ENCODE measurements at places on chromosomes 3 and 15. TPM values are rescaled to one million over a fixed set of nuclear protein-coding genes. Genes with fewer than 3 reads are reported as not detected.

DNA sequence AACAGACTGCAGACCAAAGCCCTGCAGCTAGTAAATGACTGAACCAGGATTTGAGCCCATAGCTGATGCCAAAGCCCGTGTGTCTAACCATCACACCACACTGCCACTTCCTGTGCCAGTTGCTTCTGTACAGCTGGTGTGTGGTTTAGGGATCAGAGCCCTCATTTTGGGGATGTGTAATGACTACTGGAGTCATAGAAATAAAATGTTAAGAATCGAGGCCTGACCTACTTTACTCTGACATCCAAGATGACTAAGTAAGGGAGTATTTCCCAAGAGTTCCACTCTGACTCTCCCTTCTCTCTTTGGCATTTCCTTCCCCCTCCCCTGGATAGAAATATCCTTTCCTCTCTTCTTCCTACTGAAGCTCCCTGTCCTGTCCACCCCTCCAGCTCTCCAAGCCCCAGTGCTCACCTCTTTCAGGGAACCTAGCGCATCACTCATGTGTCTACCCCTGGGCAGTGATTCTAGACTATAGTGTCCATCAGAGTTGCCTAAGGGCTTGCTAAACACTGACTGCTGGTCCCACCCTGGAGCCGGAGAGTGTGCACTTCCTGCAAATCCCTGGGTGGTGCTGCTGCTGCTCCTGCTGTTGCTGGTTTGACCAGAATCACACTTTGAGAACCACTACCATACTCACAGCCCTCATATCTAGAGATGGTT is 53.8 kb downstream of the MGLL start:
- no peaks in the 10 kb centered on the region for H3K36me3 ChIP-seq
- no peak for DNase-seq
- H3K27me3 ChIP-seq = no peaks in the 10 kb centered on the region
- no peak overlapping the region for H3K27ac ChIP-seq

DNA sequence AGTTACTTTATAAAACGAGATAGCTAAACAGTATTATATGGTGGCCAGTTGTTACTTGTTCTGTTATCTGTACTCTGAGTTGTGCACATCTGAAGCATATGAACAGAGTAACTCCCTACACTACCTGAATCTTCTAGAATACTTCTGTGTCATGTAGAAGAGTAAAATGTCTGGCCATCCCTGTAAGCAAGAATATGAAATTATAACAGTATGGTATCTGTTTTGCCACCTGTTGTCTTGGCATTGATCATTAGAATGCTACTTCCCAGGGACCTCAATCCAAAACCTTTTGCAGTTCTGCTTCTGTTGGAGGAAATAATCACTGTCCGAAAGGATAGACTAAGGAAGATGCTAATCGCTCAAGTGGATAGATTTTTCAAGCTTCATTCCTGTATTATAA is 1.9 kb downstream of the TEX9 start:
- H3K4me3 ChIP-seq = no peak overlapping the region
- peaks cover 8% of the 10 kb centered on the region for H3K4me1 ChIP-seq
- H3K27me3 ChIP-seq = peaks cover 9% of the 10 kb centered on the region
- no peak for DNase-seq
- no peaks in the 10 kb centered on the region for H3K36me3 ChIP-seq

GRCh38 chr3:170713653-170714052 is 127.8 kb upstream of the SLC7A14 start:
- H3K27ac ChIP-seq = no peak overlapping the region
- H3K27me3 ChIP-seq = no peaks in the 10 kb centered on the region
- H3K4me1 ChIP-seq = no peaks in the 10 kb centered on the region
- no peaks in the 10 kb centered on the region for H3K36me3 ChIP-seq
- no peak overlapping the region for H3K4me3 ChIP-seq

DNA sequence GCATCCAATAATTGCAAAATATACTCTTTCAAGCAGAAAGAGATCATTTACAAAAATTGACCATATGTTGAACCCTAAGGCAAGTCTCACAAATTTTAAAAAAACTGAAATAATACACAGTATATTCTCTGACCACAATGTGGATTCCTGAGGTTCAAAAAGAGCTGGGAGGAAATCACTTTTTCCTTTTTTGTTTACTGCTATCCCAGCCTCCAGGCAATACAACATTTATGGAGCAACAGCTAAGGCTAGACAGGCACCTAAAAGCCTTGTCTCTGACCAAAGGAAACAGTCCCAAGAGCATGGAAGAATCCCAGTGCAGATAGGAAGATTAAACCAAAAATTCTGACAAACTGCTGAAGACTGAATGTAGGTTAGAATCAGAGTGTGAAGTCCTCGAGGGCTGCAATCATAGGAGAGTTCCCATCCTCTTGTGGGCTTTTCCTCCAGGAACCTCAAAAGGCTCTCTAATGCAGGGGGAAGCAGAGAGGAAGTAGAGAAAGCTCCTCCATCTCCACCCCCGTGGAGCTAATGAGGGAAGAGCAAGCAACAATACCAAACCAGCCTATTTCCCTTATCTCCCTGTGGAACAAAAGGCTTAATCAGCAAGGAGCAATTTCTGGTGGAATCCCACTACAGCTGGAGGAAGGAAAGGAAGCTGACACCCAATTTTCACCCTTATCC is 57.0 kb downstream of the TMCC1 start:
- no peaks in the 10 kb centered on the region for H3K27me3 ChIP-seq
- H3K36me3 ChIP-seq = no peaks in the 10 kb centered on the region
- DNase-seq = no peak
- no peak overlapping the region for H3K4me3 ChIP-seq

The SERPINI2 gene
- total RNA-seq = not detected

GRCh38 chr3:107837895-107838612 is 252.8 kb downstream of the CD47 start:
- H3K4me3 ChIP-seq = no peak overlapping the region
- H3K4me1 ChIP-seq = no peaks in the 10 kb centered on the region
- DNase-seq = no peak
- no peaks in the 10 kb centered on the region for H3K36me3 ChIP-seq

DNA sequence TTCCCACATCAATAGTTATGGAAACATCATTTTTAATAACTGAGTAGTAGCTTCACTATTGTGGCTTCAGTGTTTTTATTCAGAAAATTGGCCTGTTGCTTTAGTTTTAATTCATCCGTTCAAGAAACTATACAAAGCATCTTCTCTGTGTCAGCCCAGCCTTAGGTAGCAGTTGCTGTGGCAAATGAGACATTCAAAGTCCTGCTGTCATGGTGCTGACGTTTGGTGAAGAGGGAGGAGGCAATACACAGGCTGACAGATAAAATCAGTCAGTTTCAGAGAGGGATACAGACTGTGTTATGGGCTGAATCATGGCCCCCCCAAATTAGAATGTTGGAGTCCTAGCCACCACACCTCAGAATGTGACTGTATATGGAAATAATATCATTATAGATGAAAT is 56.5 kb downstream of the SLC7A14 start:
- no peak overlapping the region for H3K27ac ChIP-seq
- no peaks in the 10 kb centered on the region for H3K36me3 ChIP-seq
- H3K27me3 ChIP-seq = no peaks in the 10 kb centered on the region

The DOCK3 gene
- 2.0 TPM for total RNA-seq

The CPEB1 gene
- 0.44 TPM for total RNA-seq

GRCh38 chr3:9157651-9158362 is 91.6 kb downstream of the SRGAP3 start:
- H3K27ac ChIP-seq = no peak overlapping the region
- no peaks in the 10 kb centered on the region for H3K27me3 ChIP-seq
- no peak overlapping the region for H3K4me3 ChIP-seq
- no peak for DNase-seq
- no peaks in the 10 kb centered on the region for H3K36me3 ChIP-seq

The FBXW12 gene
- total RNA-seq = not detected

- DNase-seq = no peak
- H3K4me1 ChIP-seq = no peaks in the 10 kb centered on the region
- H3K27me3 ChIP-seq = no peaks in the 10 kb centered on the region
- H3K4me3 ChIP-seq = no peak overlapping the region
- H3K36me3 ChIP-seq = no peaks in the 10 kb centered on the region
These were observed 114.8 kb upstream of the THBS1 start for GRCh38 chr15:39465843-39466749.

DNA sequence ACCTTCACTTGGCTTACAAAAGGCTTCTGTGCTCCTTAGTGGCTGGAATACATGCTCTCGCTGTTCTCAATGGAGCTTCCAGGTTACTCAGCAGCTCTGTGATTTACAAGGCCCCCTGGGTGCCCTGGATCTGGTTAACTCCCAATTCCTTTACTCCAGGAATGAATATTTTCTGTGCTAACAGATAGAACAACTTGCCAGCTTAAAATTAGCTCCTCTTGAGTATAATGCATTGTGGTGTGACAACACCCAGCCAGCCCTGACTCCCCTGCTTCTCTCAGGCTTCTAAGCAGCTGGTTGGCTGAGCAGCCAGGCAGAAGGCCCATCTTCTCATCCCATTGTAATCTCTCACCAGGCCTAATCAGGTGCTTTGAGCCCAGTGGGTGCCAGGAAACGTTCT is 246.4 kb downstream of the ALCAM start:
- no peak overlapping the region for H3K27ac ChIP-seq
- H3K4me1 ChIP-seq = no peaks in the 10 kb centered on the region
- no peak for DNase-seq
- no peaks in the 10 kb centered on the region for H3K27me3 ChIP-seq
- H3K4me3 ChIP-seq = no peak overlapping the region
- no peaks in the 10 kb centered on the region for H3K36me3 ChIP-seq

DNA sequence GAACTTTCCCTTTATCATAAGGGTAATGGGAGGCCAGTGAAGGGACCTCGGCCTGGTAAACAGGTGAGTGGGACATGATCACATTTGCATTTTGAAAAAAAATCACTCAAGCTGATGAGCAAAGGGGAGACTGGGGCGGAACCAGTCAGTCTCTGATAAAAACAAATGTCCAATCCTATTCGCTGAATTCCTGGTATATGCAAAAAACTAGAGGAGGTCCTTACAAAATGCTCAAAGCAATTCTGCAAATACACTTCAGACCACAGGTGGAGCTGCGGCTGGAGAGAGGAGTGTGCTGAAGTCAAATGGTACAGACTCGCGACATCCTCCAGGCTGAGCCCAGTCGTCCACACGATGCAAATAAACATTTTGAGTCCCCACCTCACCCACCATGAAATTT is 166.7 kb downstream of the FOXP1 start:
- no peaks in the 10 kb centered on the region for H3K36me3 ChIP-seq
- H3K27me3 ChIP-seq = no peaks in the 10 kb centered on the region
- peaks cover 84% of the 10 kb centered on the region for H3K4me1 ChIP-seq
- H3K27ac ChIP-seq = no peak overlapping the region

The CAPN7 gene
- 33.1 TPM for total RNA-seq

DNA sequence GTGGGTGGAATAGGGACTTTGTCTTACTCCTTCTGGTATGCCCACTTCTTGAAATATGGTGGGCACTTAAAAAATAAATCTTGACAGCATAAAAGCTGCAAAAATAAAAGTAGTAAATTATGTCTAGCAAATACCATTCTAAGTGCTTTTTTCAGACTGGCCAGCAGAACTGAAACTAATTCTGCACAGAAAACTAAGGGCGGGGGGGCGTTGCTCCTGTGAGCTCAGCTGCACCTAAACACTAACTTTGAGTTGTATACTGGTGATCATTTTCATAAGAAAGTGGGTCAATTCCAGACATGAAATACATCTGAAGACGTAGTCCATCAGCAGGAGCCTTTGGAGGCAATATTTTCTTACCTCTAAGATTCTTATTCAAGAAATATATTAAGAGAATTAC is 114.8 kb downstream of the WDR76 start:
- H3K4me3 ChIP-seq = no peak overlapping the region
- peaks cover 2% of the 10 kb centered on the region for H3K27me3 ChIP-seq
- no peak for DNase-seq
- no peak overlapping the region for H3K27ac ChIP-seq
- H3K4me1 ChIP-seq = no peaks in the 10 kb centered on the region
- H3K36me3 ChIP-seq = no peaks in the 10 kb centered on the region

DNA sequence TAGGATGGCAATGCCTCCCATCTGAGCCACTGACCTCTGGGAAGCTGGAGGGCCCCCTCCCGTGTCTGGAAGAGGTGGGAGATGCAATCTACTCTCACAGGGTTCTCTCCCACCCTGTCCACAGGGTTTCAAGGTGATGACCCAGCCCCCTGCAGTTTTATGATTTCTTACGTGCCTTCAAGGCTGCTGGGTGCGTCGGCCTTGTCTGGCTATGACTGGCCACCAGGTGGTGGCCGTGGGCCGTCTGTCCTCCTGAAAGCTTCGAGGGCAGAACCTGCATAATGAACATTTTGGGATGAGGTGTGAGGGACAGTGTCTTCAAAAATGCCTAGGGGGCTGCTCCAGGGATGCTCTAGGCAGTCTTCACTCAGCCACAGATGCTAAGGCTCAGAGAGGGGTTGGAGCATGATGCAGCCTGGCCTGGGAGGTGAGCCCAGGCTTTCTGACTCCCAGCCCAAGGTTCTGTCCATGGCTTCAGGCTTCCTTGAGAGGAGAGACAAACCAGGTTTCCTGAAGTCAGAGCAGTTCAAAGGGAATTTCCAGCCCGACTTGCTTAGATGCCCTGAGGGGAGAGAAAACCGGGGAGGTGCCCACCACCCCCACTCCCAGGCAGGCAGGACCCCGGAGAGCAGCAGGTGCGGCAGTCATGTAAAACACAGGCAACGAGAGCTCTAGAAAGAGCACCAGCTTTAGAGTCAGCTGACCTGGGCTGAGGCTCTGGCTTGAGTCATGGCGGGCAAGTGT is 18.7 kb downstream of the ISG20 start:
- peaks cover 72% of the 10 kb centered on the region for H3K4me1 ChIP-seq
- H3K36me3 ChIP-seq = no peaks in the 10 kb centered on the region
- no peak overlapping the region for H3K4me3 ChIP-seq
- no peak for DNase-seq
- no peak overlapping the region for H3K27ac ChIP-seq

GRCh38 chr3:127196002-127196401 is 3.1 kb downstream of the PRR23E start:
- no peaks in the 10 kb centered on the region for H3K27me3 ChIP-seq
- no peak overlapping the region for H3K4me3 ChIP-seq
- H3K4me1 ChIP-seq = no peaks in the 10 kb centered on the region
- H3K36me3 ChIP-seq = no peaks in the 10 kb centered on the region
- H3K27ac ChIP-seq = no peak overlapping the region
- DNase-seq = no peak

DNA sequence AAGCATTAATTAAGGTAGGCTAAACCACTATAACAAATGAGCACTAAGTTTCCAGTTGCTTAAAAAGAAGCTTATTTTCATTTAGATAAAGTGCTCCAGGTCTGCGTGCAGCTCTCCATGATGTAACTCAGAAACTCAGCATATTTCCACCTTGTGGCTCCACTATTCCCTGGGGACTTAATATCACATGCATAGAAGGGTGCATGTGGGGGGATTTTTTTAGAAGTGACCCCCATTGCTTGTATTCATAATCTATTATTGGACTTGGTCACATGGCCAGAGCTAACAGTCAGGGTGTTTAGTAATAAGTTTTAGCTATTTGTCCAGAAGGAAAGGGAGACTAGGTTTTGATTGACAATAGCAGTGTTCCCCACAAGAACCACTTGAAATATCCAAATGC is 86.8 kb downstream of the TMCO5A start:
- DNase-seq = no peak
- H3K4me1 ChIP-seq = no peaks in the 10 kb centered on the region
- no peaks in the 10 kb centered on the region for H3K27me3 ChIP-seq

Measured in CD8-positive, alpha-beta memory T cell (primary cell).